CD4-positive, CD25-positive, alpha-beta regulatory T cell (primary cell): ENCODE measurements at places on chromosomes 7 and 10.

DNA sequence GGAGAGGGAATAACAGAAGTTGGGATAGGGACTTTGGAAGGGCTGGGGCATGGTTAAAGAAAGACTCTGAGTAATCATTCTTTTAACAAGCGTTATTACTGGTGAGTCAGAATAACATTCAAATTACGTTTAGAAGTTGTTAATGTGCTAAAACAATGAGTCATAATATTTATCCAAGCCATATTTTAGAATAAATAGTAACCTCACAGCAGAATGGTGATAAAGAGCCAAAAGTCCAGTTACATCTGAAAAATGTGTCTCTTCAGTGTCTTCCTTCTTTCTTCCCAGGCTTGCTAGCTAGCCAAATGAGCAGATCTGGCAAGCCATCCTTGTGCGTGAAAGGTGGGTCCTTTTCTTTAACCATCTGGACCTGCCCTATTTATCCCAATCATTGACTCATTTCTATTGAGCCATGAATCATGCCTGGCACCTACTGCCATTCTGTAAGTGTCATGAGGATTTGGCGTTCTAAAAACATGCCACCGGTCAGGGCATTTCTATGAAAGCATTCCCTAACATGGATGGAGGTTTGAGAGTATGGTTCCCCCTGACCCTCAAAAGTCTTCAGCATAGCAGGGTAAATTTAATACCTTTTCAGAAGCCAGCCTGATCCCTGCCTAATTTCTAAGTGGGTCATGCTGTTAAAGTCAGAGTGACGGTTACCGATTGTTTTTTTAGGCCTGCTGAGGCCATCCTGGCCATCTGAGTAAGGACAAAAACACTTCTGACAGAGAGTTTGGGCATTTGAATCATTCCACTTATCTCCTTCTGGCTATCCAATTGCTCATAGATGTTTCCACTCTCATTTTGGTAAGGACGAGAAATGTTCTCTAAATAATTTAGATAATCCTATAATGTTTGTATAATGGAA lies 26.9 kb downstream of the MYPN start:
- no peak for DNase-seq

DNA sequence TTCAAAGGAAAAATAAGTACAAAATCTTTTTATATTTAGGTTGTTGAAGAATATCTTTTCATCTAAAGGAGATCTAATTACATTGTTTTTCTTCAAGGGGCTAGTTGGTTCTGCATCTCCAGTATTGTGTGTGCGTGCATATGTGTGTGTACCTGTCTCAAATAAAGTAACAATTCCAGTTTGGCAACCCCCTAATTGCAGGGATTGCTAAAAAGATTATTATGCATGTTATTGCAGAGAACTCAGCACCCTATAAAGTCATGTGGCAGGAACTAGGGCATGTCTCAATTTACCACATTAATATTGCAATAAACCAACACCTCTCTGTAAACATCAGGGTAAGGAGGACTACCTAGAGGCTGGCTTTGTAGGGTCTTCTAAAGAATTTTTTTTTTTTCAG lies 37.0 kb downstream of the MRPS33 start:
- DNase-seq, result no peak

GRCh38 chr7:151686016-151686766 lies 166.5 kb upstream of the RHEB start:
- no peak for DNase-seq

DNA sequence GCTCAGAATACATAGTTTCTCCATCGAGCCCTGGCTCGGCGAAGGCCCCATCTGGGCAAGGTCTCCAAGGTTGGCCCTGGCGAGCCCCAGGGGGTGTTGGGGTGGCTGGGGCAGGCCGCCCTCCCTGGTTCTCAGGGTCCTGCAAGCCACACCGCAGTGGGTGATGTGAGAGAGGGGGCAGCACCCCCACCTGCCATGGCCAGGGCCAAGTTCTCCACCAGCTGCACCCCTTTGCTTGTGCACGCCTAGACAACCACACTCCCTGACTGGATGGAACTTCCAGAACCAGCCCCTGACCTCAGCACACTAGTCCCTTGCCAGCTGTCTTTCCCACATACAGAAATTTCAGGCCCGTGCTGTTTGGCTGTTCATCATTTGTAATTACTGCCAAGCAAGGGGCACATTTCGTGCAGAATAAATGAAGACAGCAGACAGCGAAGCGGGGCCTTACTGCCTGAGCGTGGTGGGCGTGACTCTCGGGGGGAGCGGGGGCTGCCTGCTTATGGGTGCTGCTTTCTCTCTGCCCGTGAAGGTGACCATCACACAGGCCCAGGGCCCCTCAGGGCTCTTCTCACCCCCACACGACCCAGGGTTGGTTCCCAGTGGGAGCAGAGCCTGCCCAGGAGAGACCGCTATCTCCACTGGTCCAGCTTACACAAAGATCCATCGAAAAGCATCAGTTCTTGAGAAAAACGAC lies 85.9 kb downstream of the ADARB2 start:
- DNase-seq, result no peak

DNA sequence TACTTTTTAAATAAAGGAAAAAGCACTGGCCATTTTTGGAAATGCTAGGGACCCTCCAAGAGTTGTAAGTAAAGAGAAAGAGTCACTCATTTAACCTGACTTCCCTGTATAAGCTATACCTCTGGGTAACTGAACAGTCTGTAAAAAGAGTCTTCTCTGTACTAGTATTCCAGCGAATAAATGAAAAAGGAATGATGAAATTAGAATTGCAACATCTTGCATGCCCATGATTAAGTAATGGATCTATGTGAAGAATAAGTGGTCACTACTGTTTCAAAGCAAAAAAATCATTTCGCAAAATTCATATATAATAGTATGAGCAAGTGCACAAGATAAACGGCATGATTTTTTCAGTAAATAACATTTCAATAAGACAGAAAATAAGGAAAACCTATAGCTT lies 116.8 kb downstream of the ZFAND4 start:
- DNase-seq, result no peak

DNA sequence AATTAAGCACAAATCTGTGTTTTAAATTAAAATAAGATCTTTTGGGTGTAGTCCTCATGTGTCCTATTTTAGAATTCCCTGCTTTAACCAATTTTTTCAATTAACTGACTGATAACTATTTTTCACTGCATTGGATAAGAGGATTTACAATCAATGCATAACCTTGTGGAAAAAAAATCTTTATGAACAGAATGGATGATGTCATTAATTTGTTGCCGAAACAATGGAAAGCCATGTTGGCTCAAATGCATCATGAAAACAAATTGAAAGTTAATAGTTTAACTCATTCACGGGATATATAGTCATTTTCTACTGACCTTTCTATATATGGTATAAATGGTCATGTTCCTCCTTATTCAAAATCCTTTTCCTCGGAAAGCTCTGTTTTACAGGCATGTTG lies 82.3 kb downstream of the PRLHR start:
- no peak for DNase-seq

- DNase-seq, result no peak
These were observed 249.0 kb upstream of the PPP2R2D start for GRCh38 chr10:131651674-131652437.

DNA sequence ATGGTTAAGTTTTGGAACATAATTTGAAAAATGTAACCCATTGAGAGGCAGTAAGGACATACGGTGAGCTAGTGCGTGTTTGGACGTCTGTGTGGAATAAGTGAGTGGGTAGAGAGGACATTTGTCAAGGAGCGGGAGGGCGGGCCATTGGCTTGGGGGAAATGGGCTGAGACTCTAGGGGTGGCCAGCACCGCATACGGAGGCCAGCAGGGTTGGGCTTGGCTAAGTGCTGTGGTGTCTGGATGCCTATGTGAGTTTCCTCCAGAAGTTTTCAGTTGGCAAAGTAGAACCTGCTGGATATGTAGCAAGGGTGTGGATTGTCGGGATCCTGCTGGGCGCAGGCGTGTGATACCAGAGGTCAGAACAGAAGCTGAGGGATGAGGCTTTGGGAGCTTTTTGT lies 103.0 kb downstream of the TCF7L2 start:
- DNase-seq, result no peak

- no peak for DNase-seq
These were observed 339.9 kb downstream of the DNAJB6 start for GRCh38 chr7:157676456-157677255.

DNA sequence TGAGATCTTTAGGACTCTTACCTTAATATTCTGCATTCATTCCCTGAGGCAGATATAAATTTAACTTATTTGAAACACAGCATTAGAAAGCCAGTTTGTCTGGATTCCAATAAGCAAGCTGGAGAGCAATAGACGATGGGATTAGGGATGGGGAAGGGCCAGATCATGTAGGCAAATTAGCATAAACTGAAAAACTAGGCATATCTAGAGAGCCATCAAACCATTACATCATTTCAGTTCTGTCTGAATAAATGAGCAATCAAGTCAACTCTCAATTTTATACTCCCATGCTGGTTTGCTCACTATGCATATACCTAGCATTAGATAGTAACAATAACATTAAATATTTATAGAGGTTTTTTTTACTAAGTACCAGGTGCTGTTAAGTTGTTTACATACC lies 583.6 kb upstream of the LRRN3 start:
- no peak for DNase-seq

DNA sequence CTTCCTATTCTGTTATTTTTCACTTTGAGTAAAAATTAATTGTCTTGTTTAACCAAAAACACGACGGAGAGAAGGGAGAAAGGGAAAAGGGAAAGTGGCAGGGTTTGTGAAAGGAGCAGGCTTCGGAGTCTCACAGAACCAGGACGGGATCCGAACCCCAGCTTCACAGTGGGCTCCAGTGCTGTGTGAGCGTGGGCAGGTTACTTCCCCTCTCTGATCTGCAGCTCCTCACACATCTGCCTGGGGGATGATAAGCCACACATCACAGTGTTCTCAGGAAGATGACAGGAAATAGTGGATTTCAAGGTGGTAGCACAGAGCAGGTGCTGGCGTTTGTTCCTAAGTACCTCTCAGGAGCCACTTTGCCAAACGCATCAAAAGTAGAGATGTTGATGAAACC lies 94.2 kb upstream of the GPR26 start:
- DNase-seq, result no peak

- no peak for DNase-seq
These were observed 990.6 kb upstream of the PHF14 start for GRCh38 chr7:9983048-9983447.

DNA sequence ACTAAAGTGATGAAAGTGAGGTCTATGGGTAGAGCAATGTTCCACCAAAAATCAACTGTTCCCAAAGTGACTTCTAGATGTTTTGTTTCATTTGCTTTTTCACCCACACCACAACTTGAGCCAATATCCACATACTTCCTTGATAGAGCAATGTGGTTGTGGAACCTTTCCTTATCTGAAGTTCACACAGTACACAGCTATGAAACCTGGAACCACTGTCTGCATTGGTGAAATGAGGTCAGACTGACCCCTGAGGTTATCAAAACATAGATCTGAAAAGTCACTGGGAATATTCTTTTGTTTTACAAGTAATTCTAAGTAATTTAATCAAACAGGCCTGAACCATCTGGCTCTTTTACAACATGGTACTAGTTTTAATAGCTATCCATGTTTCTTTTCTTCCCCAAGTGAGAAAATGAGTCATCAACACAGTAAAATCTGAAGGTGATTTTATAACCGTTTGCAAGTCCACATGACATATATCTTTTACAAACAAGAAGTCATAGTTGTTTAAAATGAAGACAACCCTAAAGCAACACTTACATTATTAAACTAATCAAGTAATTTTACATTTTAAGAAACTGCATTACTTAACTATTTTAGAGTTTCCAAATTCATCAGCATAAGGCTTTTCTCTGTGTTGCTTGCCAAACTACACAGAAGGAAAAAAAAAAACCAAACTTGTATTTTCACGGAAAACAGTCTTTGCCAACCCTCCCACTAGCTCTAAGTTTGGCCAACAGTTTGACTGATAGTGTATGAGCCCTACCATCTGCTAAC lies 80.3 kb downstream of the LRRC17 start:
- DNase-seq, result no peak

DNA sequence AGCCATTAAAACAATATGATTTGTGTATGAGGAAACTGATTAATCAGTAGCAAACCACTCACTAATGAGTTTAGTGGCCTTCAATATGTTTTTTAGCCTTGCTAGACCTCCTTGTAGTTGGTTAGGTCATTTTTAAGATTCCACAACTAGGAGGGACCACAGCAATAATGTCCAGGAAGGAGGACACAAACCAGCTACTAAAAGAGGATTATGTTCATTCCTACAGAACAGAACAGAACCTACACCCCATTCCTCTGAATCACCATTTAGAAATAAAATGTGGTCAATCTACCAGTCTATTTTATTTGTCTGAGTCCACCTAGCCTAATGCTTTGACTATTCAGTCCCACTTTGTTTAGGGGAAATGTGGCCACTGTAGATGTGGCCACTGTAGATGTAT lies 226.3 kb downstream of the GLI3 start:
- DNase-seq, result no peak

DNA sequence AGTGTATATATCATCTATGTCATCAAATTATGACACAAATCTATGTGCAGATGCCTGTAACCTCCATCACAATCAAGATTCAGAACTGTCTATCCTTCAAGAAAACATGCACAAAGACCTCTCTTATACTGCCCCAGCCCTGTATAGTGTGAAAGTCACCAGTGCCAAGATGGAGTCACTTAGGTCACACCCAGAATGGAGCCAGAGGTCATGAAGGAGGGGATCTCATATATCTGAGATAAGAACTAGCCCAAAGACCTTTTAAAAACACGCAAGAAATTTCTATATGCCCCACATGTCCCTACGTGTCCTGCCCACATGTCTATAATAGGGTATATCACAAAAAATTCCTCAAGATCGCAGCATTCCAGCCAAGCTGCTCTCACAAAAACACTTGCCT lies 20.1 kb upstream of the GATAD1 start:
- no peak for DNase-seq

DNA sequence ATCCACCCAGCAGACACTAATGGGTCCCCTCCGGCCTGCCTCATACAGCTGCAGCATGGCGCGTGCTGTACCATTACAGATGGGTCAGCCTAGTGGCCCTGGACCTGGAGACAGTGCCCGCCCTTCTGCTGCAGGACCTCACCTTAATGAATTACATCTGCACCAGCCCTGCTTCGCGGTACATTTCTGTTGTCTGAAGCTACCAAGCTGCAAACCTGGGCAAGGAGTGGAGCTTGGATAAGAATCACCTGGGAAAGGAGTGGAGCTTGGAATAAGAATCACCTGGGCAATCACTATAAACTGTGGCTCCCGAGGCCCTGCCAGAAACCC lies 33.0 kb upstream of the EN2 start:
- DNase-seq, result no peak

- no peak for DNase-seq
These were observed 52.1 kb downstream of the FOXL3 start for GRCh38 chr7:341841-342638.

GRCh38 chr10:5569568-5569967 lies 44.8 kb downstream of the CALML3 start:
- DNase-seq, result no peak
